ENCODE measurements at places on chromosomes 5 and 9. TPM values are rescaled to one million over a fixed set of nuclear protein-coding genes. Genes with fewer than 3 reads are reported as not detected.

- DNase-seq, result no peak
These were observed 25.2 kb downstream of the SKP2 start for GRCh38 chr5:36177154-36177553.

DNA sequence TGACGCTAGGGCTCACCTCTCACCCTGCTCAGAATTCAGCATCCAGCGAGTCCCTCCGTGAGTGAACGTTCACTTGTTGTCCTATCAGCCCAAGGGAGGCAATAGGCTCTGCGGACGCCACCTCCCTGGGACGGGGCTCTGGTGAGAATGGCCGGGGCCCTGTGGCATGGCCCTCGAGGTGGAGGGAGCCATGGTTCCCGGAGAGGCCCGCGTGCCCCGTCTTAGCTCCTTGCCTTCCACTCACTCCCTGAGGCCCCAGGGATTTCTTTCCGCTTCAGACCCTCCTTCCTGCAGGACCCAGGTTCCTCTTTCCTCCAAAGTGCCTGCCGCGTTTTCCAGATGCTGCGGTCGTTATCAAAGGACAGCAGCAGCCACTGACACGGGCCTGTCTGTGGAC is 21.5 kb downstream of the EXOC3 start:
- DNase-seq, result no peak

GRCh38 chr5:16855898-16856297 is 80.2 kb downstream of the MYO10 start:
- no peak for DNase-seq

DNA sequence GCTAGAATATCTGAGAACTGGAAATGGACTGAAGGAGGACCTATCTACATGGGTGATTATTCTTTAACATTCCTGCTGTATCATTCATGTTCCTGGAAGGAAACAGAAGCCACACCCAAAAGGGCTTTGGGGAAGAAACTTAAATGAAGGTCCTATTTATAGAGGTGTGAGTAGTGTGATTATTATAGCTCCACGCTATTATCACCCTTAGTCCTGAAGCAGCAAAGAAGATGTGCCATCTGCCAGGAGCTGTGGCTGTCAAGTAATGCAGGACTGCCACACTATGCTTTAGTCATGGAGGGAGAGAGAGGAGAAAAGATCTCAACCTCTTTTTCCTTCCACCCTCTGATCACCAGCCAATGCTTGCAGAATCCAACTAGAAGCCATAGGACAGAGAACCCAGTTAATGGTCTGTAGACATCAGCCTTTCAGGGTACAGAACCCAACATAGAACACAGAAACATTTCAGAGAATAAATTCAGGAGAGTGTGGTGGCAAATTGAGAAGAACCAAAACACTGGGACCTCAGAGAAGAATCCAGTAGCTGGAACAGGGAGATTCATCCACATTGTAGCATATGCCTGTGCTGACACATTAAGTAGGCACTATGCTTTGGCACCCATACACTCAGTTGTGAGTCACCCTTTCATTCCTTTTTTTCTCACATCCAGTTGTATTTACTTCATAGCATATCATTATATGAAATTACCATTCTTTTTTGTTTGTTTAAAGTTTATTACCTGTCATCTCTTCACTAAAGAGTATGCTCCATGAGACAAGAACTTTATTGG is 21.0 kb upstream of the RNF180 start:
- no peak for DNase-seq

DNA sequence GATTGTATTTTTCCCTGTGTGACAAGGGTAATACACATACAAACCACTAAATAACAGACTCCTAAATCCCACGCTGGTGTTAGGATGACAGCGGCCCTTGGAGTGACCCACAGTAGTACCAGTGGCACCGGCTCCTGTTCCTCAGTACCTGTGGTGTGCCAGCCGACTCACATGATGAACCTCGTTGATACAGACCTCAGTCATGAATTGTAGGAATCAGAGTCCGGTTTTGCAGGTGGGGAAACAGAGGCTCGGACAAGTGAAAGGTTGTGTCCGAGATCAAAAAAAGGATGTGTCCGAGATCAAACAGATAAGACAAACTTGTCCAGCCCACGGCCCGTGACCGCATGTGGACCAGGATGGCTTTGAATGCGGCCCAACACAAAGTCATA is 78.0 kb downstream of the AMBP start:
- no peak for DNase-seq

DNA sequence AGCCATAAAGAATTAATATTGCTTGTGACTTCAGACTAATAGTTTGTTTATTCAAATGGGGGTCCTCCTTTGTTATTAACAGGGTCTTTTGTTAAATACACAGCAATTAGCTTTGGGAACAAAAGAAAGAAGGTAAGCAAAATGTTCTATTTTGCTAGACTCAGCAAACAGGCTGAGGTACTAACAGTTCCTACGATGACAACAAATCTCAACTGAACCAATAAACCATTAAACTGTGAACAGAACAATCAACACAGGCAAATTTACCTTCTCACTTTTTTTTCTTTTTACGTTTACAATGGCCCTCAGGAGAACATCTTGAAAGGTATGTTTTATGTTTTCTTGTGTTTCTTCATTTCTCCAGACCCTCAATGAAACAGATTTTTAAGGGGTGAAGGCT is 207.2 kb downstream of the NFIB start:
- DNase-seq, result no peak

Gene PHF24
- total RNA-seq, result 19.2 TPM

DNA sequence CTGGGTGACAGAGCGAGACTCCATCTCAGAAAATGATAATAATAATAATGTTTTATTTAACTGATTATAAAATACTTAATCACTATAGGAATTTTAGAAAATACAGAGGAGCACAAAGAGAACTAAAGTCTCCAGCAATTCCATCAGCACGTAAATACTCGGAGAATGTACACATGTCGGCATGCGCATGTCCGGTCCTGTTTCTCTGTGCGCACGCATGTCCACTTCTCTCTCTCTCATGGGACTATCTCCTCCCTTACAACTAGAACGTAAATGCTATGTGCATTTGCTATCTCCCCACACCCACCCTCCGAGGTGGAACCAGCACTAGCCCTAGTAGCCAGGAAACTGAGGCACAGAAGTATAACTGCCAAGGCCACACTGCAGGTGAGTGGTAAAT is 19.0 kb downstream of the CCNJL start:
- DNase-seq, result no peak

GRCh38 chr5:35924122-35924949 is 14.1 kb downstream of the CAPSL start:
- DNase-seq, result no peak

Gene PCDHB5
- total RNA-seq, result 7.3 TPM
